Lung (tissue), 17 donors: ENCODE measurements at places on chromosomes 12 and 14.

DNA sequence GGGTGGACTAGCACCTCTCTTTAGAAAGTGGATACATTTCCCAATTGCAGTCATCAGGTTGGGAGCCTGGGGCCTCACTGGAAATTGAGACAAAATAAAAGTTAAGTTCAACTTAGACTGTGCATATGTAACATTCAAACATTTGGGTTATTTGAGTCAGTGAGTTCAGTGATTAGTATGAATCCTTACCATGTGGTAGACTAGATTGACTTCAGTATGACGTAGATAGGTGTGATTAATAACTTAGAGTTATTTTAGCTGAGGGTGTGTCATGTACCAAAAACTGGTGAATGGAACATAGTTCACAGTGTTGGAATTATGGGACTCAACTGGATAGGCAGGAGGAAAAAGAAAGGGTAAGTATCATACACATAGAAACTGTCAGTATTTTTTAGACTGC is 8.0 kb upstream of the SSTR1 start:
- no peaks in the 10 kb centered on the region for H3K36me3 ChIP-seq
- H3K4me1 ChIP-seq = peaks cover 4% of the 10 kb centered on the region
- no peaks in the 10 kb centered on the region for H3K27me3 ChIP-seq
- DNase-seq = no peak

DNA sequence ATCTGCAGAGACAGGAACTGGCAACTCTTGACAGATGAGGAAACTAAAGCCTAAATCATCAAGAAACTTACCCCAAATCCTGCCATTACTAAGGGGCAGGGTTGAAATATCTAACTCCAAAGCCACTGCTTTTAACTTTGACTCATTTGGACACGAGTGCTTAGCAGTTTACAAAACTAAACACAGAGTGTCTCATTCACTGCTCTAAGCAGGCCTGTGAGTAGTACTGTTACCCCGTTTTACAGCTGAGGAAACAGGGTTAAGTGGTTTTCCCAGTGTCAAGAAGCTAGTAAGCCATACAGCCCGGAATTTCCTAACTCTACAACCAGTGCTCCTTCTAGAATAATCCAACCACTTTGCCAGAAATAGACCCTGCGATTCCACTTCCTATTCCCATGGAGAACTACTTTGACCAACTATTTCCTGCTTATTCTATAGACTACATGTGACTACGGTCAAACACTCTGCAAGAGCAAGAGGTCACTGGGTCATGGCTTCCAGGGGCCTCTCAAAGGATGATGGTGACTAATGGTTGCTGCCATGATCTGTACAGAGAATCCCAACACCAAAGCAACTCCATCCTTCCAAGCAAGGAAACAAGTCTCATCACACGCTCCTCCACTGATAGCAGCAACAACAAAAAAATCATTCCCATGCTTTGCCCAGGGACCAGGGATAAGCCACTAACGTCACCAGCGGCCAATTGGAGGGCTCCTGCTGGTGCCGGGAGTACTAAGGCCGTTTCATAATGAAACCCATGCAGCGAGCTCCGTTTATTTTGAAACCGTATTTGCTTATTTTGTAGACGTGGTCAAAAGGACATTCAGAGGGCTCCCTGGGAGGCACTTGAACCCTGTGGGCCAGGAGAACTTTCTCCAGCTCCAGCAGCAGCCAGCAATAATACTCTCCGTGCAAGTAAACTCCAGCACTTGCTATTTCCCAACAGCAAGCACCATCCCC is 56.3 kb downstream of the NUAK1 start:
- H3K27me3 ChIP-seq = no peaks in the 10 kb centered on the region
- no peak overlapping the region for H3K27ac ChIP-seq
- peaks cover 5% of the 10 kb centered on the region for H3K36me3 ChIP-seq
- DNase-seq = no peak

DNA sequence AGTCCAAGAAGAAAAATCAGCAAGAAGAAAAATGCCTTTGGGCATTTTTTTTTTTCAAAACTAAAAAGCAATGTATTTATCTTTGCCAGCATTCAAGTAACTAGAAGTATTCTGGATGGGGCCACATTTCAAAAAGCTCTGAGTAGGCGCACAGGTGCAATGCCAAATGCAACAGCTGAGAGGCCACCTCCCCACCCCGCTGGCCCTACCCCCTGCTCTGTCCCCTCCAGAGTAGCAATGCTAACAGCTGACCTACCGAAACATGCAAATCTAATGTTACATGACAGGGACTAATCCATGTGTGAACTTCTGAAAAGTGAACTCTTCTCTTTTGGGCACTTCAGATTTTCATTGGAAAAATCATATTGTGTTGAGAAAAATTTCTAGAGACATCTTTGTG is 153.7 kb upstream of the SLC38A2 start:
- no peak for DNase-seq
- H3K4me3 ChIP-seq = no peak overlapping the region
- H3K27ac ChIP-seq = no peak overlapping the region
- H3K4me1 ChIP-seq = peaks cover 40% of the 10 kb centered on the region
- H3K36me3 ChIP-seq = no peaks in the 10 kb centered on the region

- H3K4me3 ChIP-seq = no peak overlapping the region
- no peak overlapping the region for H3K27ac ChIP-seq
- H3K36me3 ChIP-seq = no peaks in the 10 kb centered on the region
- H3K27me3 ChIP-seq = no peaks in the 10 kb centered on the region
- H3K4me1 ChIP-seq = no peaks in the 10 kb centered on the region
- DNase-seq = no peak
Observed at GRCh38 chr12:25764409-25764808, 194.1 kb upstream of the RASSF8 start.

DNA sequence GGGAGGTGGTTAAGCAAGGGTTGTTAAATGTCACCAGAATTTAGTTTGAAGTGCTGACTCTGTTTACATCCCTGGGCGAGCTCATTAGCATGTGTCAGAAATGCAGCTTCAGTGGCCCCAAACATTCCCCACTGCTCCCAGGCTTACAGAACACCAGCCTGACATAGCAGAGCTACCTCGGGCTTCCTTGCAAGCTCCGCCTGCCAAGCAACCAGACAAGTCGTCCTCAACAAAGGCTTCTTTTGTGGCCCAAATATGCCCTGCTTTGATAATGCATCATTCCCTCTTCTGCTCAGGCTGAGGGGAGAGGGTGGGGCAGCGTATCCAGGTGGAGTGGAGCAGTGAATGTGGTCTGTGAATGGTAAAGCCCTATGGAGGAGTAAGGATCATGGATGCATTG is 28.0 kb downstream of the ERH start:
- H3K4me3 ChIP-seq = no peak overlapping the region
- no peak overlapping the region for H3K27ac ChIP-seq
- DNase-seq = no peak
- H3K4me1 ChIP-seq = no peaks in the 10 kb centered on the region
- H3K27me3 ChIP-seq = no peaks in the 10 kb centered on the region
